Stimulated activated CD8-positive, alpha-beta memory T cell treated with anti-CD3 and anti-CD28 coated beads, Interleukin-2, amount 100 ng/mL, for 1 hour (primary cell): ENCODE measurements at places on chromosomes 7 and 10.

DNA sequence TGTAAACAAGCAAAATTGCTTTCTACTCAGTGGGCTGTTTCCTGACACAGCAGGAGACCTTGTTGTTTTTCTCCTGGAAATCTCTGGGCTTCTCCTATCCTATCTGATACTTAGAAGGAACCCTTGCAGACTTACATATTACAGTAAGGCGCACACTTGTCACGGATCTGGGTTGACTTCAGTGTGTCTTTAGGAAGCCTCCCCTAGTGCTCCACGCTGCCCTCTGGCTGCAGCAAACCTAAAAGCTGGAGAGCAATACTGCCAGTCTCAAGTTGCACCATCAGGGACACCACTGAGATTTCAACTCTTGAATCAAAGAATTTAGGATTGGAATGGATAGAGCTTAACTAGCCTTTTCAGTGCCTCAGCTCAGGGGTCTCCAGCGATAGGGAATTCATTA is 495.3 kb downstream of the LRMDA start:
- no peak for DNase-seq

DNA sequence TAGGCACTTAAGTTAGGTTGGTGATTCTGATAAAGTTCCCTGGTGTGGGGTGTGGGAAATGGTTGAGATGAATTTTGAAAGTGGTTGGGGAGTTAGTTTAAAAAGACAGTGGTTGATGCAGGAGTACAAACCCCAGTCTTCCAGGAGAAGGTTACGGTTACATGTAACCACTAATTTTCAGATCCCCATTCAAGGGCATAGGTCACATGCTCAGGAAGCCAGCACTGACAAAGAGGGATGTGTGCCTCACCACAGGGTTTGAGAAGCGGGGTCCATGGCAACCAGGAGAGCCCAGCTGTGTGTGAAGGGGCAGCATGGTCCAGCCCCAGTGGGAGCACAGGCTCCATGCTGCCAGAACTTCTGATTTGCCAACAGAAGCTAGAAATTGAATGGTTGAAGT is 144.2 kb downstream of the MDFIC start:
- no peak for DNase-seq

DNA sequence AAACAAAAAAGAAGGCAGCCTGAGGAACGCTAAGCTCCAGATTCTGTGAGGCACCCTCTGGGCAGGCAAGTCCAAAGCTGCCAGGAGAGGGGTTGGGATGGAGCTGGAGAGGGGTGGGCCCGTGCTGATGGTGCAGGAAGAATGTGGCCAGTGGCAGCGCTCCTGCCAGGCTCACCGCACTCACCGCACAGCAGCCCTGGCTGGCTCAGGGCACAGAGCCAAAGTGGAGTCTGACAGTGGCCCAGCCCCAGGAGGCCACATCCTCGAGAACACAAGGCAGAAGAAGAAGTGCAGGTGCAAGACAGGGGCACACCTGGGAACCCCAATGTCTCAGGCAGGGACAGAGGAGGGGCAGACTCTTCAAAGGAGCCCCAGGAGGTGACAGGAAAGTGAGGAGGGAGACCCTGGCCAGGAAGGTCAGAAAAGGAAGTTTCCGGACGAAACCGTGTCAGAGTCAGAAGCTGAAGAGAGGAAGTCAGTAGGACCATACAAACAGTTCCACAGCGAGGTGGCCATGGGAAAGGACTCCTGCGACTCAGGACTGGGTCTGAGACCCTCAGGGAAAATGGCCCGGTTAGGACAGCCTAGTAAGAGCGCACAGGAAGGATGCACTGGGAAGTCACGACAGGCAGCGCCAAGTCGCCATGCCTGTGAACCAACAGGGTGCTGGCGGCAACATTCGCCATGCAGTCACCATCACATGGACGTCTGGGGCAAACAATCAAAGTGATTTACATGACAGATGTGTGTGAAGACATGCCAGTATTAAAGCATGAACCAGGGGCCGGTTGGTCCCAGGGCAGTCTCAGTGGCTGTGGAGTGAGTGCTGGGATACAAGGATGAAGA is 54.4 kb downstream of the COBL start:
- DNase-seq, result no peak

DNA sequence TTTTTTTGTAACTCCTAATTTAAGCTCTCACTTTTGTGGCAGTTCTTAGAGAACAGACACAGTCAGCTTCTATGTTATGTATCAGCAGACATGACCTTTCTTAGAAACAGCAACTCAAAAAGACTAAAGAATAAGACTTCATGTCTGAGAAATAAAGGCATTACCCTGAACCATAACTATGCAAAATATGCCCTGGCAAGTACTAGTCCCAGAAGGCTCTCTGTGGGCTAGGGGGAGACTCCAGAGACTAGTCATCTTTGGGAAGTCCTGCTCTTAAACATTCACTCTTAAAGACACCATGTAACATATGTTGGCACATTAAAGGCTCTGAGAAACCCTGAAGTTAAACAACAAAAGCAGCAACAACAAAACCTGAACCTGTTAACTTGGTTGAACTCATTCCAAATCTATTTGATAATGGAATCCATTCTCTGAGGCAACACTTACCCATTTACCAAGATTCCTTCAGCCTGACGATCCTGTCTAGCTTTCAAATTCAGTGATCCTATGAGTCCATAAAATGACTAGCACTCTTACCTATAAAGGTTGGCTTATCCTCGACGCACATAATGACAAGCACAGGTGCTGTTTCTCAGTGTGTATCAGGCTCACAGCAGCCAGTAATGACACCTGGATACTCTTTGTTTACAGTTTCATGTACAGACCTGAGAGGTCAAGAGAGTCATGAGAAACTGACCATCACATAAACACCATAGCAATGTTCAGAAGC is 62.3 kb downstream of the OSBPL3 start:
- DNase-seq, result no peak

DNA sequence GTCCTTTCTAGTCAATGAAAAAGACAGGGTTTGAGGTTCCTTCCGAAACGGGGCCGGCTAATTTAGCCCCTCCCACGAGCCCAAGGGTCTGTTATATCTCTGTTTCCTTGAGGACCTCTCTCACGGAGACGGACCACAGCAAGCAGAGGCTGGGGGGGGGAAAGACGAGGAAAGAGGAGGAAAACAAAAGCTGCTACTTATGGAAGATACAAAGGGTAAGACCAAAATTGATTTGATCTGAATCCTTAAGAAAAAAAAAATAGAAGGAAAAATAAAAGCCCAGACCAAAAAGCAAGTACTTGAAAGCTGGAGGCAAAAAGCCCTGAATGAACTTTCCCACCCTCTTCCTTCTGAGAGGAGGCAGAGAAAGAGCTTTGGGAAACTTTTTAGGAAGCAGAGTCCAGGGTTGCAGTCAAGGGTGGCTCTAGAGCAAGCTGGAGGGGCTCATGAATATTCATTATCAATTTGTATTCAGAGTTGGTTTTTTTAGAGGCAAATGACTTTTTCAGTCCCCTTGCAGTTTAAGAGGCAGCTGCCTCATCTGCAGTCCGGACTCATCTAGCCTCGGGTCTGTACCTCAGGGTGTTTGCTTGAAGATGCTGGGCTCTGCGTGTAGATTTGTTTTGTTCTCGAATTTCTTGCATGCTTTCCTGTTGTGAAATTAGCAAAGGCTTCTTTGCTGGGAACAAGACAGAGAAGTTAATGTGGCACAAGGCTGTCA is at the start of gene ENTPD1:
TSS of gene ENTPD1 (plus strand) at position 123 of the 721 bp plus-strand sequence. CDS start at position 200, 77 bp downstream.
- no peak for DNase-seq

- no peak for DNase-seq
These were observed 21.3 kb upstream of the EFCAB10 start for GRCh38 chr7:105602325-105603305.

DNA sequence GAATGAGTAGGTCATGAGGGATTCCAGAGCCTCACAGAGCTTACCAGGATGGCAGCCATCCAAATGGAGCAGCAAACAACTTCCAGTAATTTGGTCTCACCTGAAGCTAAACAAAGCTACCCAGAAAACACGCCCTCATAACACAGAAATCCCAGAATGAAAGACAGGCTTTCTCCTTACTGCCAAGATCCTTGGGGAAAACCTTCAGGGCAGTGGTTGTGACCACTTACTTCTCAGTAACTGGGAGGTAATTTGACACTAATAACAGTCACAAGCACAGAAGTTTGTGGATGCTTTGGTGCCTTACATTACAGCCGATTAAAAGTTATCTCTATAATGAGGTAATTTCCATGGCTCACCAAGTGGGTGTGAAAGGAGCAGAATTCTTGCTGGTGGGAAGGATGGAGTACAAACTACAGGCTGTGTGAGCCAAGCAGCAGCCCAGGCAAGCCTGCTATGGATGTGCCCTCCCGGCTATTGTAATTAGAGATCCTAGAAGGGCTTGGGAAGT is 10.4 kb downstream of the WDR91 start:
- DNase-seq, result no peak

DNA sequence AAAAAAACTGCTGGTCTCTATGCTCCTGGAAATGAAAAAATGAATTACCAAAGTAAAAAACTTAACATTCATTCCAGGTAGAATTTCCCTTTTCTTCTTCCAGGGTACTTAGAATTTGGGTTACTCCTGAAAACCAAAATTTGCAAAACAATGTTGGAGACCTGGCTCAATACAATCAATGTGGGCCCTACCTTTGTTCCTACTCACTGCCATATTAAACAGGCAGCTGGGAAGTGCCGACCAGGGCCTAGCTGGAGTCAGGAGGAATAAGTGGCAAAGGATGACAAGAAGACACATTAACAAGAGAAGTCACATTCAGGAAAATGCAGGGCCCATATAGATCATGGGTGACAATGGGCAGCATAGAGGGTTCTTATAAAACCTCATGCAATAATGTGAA is 6.4 kb upstream of the AGK start:
- DNase-seq, result no peak

- DNase-seq, result no peak
These were observed 3.8 kb upstream of the CAV2 start for GRCh38 chr7:116495736-116496135.

- DNase-seq, result no peak
These were observed 432.6 kb downstream of the SDK1 start for GRCh38 chr7:3733541-3734140.

GRCh38 chr7:79421751-79422150 is 31.7 kb downstream of the MAGI2 start:
- DNase-seq, result no peak

DNA sequence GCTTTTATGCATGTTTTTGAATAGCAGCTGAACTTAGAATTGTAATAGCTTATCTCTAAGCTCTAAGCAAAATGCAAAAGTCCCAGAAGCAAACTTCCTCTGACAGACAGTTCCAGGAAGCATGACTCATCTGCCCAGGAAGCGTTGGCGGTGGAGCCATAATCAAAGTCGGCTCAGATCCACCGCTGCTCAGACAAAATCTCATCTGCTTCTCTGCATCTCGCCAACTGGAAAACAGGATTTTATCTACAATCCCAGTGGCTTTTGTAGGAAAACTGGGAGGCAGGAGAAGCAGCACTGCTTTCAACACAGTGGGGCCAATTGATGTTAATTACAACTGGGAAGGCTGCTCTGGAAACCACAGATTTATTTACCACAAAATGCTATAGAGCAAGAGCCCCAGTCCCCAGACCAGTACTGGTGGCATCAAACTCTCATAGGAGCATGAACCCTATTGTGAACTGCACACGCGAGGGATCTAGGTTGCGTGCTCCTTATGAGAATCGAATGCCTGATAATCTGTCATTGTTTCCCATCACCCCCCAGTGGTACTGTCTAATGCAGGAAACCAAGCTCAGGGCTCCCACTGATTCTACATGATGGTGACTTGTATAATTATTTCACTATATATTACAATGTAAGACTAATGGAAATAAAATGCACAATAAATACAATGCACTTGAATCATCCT is 99.9 kb downstream of the CUBN start:
- peak; percentile 59 for DNase-seq

DNA sequence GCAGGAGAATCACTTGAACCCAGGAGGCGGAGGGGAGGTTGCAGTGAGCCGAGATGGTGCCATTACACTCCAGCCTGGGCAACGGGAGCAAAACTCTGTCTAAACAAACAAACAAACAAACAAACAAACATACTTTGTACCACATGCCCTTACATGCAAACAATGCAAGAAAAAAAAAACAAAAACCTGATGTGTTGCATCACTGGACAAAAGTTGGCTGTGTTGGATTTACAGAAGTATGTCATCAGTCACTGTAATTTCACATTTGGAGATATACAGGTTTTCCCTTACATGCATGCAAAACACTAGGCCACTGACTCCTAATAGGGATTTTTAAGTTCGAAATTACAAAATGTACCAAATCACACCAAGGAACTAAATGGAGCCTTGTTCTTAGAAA is 138.5 kb downstream of the SRPK2 start:
- no peak for DNase-seq

- DNase-seq, result no peak
These were observed 31.3 kb downstream of the THNSL1 start for GRCh38 chr10:25047591-25048301.

GRCh38 chr10:132588301-132589013 is 50.9 kb downstream of the INPP5A start:
- DNase-seq, result no peak

DNA sequence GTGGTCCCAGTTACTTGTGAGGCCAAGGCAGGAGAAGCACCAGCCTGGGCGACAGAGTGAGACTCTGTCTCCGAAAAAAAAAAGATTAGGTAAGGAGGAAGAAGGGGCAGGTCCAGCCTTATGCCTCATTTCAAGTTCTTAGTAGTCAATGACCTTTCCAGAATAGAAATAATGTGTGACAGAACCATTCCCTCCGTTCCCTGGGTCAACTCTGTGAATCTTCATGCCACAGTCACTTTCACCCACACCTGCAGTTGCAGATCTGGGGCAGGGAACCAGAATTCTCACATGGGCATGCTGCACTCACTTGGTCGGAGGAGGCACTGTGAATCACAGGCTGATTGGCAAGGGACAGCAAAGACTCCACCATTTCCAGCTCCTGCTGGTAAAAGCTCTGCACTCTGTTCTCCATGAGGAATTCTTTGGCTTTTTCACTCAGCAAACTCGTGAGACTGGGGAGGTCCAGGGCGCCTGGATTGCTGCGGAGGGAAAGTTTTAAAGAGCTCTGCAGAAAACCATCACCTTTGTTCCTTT is 20.7 kb downstream of the STN1 start:
- no peak for DNase-seq

DNA sequence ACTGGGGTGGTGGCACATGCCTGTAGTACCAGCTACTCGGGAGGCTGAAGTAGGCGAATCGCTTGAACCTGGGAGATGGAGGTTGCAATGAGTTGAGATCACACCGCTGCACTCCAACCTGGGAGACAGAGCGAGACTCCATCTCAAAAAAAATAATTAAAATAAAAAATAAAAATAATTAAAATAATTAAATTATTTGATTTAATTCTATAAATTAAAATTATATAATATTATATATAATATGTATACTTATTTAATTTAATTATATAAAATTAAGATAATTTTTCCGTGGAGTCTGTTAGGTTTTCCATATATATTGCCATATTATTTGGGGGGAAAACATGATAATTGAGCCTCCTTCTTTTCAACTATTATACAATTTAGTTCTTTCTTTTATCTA is 12.0 kb downstream of the WIPF3 start:
- DNase-seq, result no peak

GRCh38 chr7:158228986-158229385 is 358.6 kb downstream of the PTPRN2 start:
- DNase-seq, result no peak

DNA sequence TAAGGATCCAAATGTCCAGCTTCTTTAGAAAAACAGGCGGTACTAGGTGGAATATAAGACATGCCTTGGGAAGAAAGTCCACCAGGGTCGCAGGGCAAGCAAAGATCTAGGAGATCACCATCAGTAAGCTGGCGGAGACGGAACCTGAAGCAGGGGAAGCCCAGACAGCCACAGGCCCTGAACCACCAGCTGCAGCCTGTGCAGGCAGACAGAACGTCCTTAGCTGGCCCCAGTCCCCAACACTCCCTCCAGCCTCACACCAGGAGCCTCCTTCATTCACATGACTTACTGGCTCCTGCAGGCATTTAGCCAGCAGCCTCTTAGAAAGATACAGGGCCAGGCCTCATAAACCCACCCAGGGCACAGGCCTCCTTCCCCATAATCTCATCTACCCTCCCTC is 17.4 kb downstream of the RGS10 start:
- no peak for DNase-seq
